SW 1271 (cell line): ENCODE measurements at places on chromosomes 7 and 10.

DNA sequence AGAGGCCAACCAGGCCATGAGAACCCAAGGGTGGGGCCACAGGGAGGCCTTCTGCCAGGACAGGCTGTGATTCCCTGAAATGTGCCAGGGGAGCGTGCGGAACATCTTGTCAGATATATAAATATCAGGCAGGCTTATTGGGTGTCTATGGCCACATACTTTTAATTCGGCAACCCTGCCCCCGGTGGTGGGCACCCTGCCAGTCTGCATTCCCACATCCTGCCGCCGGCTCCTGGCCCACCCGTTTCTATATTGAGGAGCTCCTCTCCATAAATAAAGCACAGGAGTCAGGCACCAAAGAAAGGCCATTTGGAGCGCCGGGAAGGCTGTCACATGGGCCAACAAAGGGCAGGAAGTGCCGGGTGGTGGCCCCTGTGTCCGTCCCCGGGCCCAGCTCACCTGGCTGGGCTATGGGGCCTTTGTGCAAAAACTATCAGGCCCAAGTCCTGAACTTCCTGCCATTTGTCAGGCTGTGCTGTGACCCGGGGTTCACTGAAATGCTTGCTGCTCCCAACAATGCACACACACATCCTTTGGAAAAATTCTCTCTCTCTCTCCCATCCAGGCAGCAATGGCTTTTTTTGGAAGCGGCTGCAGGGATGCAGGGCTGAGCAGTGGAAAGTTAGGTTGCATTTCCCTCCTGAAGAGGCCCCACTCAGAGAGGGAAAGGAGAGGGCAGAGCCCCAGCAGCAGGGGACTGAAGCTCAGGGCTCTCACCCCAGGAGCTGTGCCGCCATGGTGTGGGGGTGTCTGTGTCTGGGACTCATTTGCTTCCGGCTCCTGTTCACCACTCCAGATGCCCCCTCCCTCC lies 25.0 kb upstream of the PODXL start:
- no peak for DNase-seq

DNA sequence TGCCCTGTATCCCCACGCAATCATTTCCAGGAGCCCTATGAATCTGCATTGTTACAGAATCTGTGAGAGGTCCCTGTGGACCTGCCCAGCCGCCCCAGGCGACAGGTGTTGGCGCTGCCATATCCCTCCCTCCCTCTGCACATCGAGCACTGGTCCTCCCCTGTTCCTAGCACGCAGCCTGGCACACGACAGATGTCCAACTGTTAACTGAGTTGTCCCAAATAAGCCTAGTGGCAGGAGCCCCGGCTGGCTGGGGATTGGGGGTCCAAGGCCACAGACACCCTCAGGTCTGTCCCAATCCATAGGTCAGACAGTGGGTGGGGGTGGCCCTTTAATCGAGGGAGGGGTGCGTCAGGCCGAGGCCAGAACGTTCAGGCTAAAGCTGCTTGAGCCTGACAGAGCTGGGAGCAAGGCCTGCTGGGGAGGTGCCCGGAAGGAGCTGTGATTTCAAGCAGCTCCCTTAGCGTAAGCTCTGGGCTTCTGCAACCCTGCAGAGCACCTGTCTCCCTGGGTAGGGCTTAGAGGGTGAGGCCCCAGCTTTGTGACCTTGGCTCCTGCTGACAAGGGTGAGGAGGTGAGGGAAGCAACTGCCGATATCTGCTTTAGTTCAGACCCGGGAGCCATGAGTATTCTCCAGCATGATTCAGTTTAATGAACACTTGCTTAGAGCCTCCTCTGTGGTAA lies 40.1 kb downstream of the ADRA2A start:
- DNase-seq = no peak

DNA sequence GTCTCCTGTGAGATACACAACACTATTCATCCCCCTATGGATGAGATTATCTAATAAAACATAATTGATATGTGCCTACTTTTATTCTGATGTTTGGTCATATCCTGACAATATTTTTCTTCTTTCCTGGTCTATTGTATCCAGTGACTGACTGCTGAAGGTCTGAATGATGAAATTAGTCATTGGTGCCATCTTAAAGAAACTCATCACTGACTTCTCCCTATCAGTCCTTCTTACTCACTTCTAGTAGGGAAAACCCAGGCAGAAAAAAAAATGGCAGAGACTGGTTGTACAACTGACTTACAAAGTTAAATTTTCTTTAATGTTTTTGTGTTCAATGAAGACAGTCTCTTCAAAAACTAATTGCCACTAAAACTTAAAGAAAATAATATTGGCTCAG lies 377.4 kb downstream of the HTR7 start:
- DNase-seq = no peak

GRCh38 chr7:45920502-45921380 lies at the start of gene IGFBP3:
IGFBP3 (minus strand) TSS chr7:45921272; CDS start chr7:45921140, 132 bp downstream.
- peak; percentile 58 for DNase-seq

GRCh38 chr7:68866200-68866570 lies 732.1 kb upstream of the AUTS2 start:
- DNase-seq = no peak

DNA sequence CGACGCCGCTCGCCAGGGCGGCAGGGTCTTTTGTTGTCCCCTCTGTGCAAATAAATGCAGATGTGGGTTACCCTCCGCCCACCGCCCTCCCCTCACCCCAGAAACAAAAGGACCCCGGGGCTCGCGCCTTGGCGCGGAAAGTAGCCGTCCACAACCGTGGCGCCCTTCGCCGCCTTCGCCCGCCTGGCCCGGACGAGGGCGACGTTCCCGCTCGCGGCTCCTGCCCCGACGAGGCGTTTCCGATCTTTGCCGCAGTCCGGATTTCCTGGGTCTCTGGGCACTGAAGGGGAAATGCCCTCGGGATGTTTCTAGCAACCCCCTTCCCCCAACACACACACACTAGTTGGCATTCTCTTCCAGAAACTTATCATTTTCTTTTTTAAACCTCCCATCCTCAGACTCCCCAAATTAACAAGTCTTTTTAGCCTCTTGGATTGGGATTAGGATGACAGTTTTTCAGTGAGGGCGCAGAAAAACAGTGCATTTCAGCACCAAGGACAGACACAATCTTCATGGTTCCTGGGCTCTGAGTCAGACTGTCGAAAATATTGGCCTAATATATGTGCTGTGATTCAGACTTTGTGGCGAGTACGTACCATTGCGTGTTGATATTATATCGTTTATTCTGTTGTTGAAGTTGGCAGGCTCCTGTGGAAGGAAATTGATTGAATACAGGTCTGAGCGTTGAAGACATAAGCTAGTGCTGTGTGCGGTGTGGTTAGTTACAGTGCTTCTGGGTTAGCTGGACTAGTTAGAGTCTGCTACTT lies 771 bp downstream of the PHYHIPL start:
- peak; percentile 15 for DNase-seq

GRCh38 chr10:78401624-78402367 lies 368.1 kb downstream of the RPS24 start:
- DNase-seq = no peak

DNA sequence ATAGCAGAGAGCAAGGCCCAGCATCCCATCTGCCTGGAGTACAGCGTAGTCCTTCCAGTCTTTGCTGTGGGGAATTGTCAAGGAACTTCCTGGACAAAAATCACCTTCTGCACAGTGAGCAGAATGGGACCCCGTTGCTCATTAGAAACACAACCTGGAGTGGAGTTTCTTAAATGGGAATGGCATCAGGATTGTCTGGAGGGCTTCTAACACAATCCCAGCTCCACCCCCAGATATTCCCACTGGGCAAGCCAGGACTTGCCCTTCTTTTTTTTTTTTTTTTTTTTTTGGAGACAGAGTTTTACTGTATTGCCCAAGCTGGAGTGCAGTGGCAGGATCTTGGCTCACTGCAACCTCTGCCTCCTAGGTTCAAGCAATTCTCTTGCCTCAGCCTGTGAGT lies 356.4 kb downstream of the GALNT17 start:
- DNase-seq = no peak

DNA sequence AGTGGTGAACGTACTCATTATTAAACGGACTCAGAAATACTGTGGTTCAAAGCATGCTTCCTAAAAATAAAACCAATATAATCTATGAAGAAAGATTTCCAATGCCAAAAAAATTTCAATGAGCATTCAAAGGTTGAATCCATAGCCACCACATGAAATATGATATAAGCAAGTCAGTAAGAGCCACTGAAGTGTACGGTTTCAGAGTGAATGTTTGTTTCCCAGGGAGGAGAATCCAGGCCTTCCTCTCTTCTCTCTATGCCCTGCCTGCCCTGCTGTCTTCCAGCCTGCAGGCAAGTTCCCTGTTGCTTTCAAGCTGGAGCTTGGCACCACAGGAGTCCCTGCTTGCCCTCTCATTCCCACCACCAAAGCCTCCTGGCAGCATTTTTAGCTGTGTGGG lies 1171.6 kb upstream of the C7orf33 start:
- DNase-seq = no peak

DNA sequence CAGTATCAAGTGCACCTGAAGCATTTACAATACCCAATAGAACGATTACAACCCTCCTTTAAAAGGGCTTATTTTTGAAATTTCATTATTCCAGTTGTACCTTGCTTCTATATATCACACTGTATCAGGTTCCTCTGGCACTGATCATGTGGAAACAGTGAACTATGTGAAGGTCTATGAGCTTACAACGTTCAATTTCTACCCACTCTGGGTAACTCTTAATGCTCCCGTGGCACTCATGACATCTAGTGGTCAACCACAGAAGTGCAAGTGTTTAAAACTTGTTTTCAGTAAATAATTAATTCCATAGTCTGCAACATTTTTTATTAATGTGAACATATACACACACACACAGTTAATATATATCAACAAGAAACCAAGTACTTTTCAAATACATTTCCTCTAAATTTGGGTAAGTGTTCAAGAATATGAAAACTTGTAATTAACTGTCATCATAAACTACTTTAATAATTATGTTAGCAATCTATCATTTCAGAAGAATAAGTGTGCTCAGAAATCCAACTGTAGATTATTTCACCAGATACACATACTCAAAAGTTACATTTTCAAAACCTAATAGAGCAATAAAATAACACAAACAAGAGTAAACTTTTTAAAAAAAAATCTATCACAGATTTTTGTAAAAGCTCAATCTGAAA lies 61.0 kb downstream of the MPP7 start:
- DNase-seq = peak; percentile 37

- DNase-seq = no peak
Observed at GRCh38 chr10:60967854-60968484, 24.0 kb upstream of the RHOBTB1 start.

DNA sequence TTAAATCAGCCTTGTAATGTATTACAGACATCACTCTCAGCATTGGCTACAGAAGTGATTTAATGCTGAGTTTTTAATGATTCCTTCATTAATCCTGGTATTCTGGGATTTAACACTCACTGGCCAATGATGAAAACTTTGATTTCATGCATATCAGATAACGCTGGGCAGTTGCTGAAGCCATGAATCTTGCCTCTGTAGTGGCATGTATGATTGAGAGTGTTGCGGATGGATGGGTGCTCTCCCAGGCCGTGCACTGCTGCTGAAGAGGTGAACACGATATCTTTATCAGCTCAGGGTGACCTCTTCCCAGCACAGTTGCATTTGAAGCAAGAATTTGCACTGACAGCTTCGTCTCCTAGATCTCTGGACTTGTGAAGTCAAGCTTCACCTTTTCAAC lies 168.7 kb downstream of the LRRC4 start:
- DNase-seq = no peak

DNA sequence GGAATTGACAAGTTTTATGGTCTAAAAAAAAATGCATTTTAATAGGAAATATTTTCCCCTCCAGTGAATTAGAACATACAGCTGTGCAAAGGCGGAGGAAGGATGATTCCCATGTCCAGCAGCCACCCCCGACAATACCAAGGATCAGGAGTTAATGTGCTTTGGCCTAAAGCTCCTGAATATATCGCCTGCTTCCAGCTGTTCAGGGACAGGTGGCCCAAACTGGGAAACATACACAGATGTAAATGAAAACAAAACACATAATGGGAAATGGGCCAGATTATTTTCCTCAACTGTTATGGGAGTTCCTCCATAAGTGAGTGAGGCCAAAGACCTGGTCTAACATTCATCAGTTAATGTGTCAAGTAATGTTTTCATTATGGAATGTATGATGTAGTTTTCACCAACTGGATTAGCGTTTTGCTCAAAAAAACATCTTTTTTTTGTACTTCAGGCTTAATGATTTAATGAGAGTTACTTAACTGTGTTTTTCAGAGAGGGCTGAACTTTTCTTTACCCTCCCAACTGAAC lies 55.1 kb upstream of the LAMB1 start:
- DNase-seq = no peak

DNA sequence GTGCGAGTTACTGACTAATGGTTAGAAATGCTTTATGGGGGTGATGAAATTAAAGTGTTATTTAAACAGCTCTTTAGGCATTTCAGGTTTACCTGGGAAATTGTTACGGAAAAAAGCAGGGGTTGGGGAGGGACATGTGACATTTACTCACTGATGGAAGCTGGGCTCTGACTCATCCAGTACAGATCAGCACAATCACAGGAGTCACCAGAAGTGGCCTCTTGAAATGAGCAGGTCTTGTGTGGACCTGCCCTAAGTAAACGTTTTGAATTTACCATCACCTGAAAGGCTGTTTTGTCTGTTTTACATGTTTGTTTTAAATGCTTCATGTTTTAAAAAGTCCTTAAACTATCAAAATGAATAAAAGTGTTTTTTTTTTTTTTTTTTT lies 2.3 kb downstream of the GLRX3 start:
- DNase-seq = peak; percentile 19

DNA sequence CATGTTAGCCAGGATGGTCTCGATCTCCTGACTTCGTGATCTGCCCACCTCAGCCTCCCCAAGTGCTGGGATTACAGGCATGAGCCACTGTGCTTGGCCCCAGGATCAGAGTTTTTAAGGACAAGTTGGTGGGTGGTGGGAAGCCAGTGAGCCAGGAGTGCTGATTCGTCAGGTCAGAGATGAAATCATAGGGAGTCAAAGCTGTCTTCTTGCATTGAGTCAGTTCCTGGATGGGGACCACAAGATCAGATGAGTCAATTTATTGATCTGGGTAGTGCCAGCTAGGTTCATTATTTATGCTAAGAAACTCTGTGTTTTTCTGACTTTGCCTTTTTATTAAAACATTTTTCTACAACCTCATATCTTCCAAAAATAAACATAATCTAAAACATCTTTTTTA lies 423.8 kb downstream of the ARL4A start:
- DNase-seq = no peak

GRCh38 chr10:132057191-132057681 lies 8.5 kb upstream of the JAKMIP3 start:
- DNase-seq = no peak

DNA sequence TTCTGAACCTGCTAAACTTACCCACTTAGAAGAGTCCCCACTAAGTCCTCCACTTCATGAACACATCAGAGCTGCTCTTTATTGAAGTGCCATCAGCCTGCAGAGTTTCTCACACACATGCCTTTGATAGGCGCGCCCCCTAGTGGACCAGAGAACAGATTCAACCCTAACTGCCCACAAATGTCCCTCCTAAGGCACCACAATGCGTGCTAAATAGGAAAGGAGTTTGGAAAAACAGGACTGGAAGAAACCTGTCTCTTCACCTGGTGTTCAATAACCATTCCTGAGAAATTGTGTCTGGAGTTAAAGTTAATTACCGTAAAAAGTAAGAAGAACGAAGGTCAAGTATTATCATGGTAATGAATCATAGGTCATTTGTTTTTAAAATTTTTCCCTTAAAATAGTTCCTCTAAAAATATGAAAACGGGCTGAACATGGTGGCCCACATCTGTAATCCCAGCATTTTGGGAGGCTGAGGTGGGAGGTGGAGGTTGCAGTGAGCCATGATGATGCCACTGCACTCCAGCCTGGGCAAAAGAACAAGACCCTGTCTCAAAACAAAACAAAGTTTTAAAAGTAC lies 249.7 kb downstream of the ELMO1 start:
- no peak for DNase-seq
